ENCODE measurements at places on chromosomes 2 and 18.

DNA sequence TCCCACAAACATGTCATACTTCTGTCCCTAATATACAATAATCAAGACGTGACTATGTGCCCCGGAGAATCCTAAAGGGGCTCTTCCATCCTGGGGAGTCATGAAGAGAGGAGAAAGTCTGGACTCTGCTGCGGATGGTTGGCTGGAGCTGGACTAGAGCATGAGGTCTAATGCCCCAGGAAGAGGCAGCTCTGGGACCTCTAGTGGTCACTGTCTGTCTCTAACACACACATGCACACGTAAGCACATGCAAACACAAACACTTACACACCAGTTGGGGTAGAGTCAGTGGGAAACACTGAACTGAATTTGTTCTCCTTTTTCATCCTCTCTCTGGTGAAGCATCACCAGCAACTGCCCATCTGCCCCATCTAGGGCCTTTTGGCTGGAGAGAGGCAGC lies 271.6 kb downstream of the TDRD15 start:
- ATAC-seq: no peak

DNA sequence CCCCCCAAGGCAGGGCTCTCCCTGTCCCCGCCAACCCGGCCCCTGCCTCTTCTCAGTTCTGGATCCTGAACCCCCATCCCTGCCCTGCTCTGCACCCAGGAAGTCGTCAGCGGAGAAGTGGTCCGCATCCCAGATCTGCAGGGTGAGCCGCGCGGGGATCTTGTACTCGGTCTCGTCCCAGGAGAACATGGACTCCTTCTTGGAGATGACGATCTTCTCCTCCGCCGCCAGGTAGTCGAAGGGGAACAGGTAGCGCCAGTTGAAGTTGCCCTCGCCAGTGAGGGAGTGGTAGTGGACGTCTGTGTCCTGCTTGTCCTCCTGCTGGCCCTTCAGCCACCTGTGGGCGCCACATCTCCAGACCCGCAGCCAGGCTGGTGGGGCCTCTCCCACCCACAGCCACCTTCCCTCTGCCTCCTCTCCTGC lies 16.3 kb downstream of the OTOF start:
- ATAC-seq: no peak

- ATAC-seq: no peak
These were observed 70.2 kb upstream of the FSHR start for GRCh38 chr2:49224426-49225010.

DNA sequence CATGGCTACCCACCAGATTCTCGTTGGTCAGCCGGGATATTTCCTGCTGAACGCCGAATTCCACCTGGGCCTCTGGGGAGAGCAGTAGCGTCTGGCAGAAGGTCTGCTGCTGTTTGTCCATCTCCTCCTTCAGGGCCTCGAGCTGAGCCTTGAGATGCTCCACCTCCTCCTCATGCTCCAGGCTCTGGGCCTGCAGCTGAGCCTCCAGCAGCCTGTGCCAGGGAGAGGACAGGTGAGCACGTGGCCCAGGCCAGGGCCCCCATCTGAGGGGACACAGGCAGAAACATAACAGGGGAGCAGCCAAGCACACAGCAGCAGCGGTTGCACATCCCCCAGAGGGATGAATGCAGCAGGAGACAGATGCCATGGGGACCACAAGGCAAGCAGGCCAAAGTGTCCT lies 40.1 kb upstream of the ACAA2 start:
- no peak for ATAC-seq

- peak; percentile 24 for ATAC-seq
These were observed 94.6 kb downstream of the CERS6 start for GRCh38 chr2:168550670-168551069.

DNA sequence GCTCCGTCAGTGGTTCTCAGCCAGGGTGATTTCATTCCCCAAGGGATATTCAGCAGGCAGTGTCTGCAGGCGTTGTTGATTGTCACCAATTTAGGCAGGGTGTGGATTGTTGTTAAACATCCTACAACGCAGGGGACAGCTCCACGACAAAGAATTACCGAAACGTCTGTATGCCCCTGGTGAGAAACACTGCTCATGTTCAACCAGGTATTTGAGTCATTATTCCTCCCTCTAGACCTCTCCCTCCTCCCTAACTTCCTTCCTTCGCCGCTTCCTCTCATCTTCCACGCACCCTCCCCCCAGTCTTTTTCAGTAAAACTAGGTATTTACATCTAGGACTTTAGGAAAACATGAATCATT lies 50.8 kb downstream of the NCK2 start:
- no peak for ATAC-seq

DNA sequence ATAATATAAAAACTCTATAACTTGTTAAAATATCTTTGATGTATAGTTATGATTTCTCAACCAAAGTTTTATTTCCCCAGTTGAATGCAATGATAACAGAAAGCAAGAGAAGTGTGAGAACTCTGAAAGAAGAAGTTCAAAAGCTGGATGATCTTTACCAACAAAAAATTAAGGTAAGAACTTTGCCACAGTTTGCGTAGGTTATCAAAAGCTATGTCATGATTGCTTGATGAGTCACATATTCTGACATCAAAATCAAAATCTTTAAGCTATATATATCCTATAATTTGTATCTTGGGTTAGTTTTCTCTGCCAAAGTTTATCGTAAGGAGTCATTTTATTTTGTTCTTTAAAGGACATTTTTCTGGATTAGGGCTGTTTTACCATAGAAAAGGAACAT lies 35.0 kb downstream of the NDC80 start:
- ATAC-seq: no peak

GRCh38 chr2:117851969-117852368 lies 37.5 kb downstream of the DDX18 start:
- no peak for ATAC-seq

DNA sequence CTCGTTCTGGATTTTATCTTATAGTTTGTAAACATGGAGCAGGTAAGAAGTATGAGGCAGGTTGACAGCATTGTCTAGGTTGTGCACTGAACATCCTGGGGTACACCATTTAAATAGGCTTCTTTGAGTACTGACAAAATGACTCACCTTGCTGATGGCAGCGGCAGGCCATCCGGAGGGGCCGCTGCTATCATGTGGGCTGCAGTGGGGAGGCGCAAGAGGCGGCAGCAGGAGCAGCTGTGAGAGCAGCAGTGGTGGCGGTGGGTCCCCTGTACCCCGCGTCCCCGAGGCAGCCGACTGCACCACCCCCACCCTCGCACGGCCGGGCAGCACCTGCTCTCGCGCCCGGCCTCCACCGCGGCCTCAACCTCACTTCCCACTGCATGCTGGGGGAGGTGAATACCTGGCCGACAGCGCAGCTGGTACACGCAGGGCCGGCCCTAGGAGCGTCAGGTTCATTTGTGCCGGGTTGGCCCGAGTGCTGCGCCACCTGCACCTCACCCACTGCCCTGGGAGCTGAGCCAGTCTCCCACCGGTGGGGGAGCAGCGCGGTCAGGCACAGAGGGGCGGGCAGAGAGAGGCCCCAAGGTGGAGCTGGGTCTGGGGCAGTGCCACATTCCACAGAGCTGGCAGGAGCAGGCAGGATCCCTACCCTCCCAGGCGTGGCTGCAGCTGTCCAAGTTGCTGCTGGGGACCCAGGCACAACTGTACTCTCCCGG lies 154.5 kb upstream of the RBMS1 start:
- ATAC-seq: peak; percentile 20

GRCh38 chr2:213199871-213200270 lies 48.5 kb upstream of the IKZF2 start:
- no peak for ATAC-seq

DNA sequence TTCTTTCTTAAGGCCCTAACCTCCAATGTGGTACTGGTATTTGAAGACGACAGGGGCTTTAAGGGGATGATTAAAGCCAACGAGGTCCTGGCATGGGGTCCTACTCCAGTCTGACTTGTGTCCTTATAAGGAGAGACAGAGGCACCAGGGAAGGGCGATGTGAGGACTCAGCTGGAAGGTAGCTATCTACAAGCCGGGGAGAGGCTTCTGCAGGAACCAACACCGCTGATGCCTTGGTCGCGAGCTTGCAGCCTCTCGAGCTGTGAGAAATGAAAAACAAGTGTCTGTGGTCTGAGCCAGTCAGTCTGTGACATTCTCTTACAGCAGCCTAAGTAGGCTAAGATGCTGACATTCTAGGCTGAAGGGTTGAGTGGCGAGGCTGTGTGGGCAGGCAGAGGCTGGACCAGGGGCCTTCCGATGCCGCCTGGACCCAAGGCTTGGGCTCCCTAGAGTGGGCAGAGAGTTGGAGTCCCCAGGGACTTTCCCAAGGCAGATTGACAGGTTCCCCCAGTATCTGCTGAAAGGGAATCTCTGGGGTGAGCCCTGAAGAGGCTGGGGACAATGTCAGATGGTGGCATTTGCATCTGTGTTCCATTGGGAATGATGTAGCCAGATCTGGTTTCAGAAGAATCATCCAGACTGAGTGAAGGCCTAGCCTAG lies 322.9 kb upstream of the HS6ST1 start:
- ATAC-seq: no peak
